ENCODE measurements at places on chromosomes 3 and 15. TPM values are rescaled to one million over a fixed set of nuclear protein-coding genes. Genes with fewer than 3 reads are reported as not detected.

DNA sequence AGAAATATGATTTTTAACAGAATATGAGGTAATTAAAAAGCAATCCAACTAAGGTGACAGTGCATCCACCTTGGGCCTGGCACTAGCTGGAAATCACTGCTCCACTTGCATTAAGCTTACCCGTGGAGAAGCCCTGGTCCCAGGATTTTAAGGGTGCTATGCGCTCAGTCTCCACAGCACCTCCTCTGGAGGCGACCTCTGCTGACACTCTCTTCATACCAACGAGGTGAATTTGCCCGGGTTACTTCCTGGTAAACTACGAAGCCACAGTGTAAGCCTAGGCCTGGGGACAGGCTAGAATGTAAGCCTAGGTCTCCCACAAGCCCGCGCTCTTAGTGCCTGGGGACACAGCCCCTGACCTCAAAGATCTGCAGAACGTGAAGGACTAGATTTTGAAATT is 793 bp downstream of the APOD start:
- no peak for DNase-seq

DNA sequence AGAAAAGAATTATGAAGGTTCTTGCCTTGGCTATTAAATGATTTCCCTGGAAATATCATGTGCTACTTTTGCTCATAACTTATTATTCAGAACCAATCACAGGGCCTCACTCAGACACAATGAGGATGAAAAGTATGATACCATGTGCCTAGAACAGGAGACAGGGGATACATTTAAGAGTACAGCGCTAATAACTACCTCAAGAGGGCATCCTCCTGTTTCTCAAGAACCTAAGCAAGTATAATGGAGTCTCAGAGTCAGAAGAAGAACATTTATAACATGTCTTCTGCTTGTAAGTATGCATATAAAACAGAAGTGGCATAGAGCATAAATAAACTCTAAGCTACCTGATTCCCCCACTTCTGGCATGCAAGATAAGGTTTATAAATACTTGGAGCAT is 125.4 kb upstream of the MME start:
- DNase-seq, result no peak

DNA sequence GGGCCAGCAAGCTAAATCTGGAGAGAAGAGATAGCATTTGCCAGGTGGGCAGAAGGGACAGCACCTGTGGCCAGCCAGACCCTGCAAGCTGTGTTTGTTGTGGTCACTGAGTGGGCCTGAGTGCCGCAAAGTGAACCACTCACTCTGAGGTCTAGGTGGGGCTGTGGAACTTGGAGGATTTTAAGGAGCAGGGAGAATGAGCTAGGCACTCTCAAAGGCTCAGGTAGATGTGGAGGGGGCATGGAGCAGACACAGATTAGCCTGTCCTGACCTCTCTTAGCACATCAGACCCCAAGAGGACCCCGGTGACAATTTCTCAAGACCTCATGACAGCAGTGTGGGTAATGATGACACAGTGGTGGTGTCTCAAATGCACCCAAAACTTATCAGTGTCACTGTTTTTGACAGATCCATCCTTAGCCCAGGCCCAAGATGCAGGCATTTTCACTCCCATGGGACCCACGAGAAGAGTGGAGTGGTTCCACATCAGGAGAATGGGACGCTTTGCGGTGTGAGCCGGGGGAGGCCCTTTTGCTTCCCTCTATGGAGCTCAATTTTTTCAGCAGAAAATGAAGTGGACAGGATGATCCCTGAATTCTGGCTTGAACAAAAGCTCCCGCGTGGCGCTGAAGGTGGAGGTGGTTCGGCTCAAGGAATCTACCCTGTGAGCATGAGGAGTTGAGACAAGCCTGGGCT is 43.8 kb upstream of the TLE3 start:
- no peak for DNase-seq

DNA sequence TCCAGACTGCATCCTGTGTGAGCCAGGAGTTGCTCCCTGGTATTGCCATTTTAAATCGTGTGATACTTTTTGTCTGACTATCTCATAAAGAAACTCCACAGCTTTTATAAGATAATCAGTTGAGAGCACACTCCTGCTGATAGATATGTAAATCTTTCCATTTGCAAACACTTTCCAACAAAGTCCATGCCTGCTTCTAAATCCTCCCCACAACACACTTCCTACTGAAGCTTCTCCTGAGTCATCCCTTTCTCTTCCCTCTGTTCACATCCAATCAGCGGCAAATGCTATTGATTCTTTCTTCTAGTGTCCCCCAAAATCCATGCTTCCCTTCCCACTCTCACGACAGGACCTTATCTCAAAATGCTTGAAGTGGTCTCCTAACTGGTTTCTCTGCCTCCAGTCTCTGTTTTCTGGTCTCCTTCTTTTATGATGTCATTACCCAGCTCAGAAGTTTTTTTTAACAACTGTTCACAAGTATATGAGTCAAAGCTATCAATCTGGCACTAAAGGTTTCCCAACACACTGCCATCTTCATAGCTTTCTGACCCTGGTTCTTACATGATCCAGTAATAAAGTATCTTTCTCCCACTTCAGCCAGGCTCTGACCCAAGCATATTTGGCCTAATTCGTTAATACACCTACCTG is 4.5 kb upstream of the WWTR1 start:
- DNase-seq, result no peak

DNA sequence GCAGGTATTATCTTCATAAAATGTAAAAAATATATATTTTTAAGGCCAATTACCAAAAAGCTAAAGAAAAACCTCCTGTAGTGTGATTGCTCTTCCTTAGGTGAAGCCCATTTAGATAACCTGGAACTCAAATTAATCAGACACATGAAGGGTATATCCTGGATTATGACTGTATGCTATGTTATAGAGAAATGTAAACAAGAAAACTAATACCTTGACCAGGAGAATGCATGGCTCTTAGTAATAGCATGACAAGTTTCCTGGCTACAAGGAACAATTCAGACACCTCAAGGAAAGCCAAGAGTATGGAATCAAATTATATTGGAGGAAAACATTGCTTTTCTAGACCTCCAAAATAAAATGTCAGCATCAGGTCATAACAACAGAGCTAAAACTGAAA is 14.0 kb upstream of the CFAP161 start:
- DNase-seq, result no peak

- DNase-seq, result no peak
Measured at GRCh38 chr3:119388577-119388976, 74.8 kb downstream of the TMEM39A start.

DNA sequence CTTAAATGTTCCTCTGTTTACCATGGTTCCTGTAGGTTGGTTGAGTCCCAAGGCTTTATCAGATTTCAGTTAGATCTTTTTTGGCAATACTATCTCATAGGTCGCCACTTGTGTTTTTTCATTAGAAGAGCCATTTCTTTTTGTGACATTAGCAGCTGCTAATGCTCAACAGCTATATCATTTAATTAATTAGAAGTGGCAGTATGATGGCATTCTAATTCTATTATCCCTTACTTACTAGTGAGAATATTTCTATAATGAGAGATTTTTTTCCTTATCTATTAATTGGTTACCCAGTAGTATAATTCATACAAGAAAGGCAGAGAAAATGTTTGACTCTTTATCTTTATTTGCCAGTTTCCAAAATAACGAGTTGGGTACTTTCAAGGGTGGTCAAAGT is 25.2 kb downstream of the FRMD4B start:
- no peak for DNase-seq

DNA sequence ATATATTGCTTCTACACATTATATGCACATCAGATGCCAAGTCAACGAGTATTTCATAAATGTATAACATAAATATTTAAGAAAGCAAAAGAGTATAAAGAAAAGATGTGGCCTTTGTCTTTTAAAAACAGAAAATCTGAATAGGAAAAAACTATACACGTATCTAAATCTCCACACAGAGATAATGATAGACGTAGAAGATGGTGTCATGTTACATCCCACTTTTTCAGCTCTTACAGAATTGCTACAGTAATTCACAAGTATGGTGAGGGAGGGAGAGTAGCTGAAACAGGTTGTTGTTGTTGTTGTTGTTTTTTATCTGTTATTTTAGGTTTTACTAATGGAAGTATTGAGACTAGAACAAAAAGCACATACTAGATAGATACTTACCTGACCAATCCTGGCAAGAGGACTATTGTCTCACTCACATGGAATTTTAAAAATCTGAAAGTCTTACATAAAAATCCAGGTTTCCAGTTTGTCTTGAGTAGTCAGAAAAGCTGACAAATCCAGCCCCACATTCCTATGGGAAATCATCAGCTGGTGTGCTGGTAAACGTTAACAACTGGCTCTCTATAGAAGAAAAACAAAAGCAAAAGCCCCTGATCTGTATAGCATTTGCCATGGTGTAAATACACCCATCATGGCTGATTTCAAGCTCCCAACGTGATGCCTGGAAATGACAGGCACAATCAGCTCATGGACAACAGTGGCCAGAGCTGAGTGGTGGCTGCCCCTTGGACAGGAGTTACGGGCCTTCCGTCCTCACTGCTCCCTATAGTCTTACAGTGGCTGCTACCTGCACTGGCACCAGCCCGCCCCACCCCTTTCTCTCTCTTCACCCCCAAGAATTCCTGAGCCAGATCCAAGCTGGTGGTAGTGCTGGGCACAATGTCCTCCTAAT is 47.4 kb upstream of the VGLL4 start:
- no peak for DNase-seq

GRCh38 chr3:64056606-64057180 is 33.4 kb upstream of the PSMD6 start:
- DNase-seq, result no peak

DNA sequence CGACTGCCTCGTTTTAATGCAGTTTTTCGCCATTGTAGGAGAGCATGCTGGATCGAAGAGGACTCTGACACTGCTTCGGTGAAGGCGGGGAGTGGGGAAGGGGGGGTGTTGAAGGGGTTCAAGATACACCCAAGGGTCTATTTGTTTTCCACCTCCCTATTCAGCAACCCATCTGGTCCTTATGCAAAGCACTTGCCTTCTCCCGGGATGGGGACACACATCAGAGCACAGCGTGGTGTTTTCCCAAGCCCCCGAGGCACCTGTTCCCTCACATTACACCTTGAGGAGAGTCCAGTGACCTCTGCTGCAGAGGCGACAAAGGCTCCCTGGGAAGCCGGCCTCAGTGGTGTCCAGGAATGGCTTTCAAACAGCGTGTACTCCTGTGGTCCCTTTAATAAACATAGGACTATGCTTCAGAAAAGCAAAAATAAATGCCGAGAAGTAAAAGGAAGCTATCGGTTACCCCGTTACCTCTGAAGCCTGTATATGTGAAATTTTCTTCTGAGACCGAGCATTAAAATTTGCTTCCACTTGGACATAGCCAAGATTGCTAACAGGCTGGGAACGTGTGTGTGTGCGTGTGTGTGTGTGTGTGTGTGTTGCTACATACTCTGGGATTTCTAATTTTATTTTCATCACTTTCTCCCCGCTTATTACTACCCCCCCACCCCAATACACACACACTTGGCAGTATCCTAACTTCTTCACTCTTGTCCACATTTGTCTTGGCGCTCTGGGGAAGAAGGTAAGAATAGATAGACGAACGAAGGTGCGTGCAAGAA is 53.2 kb downstream of the CCDC54 start:
- DNase-seq, result peak; percentile 7

- no peak for DNase-seq
Measured at GRCh38 chr15:32105258-32106241, 75.2 kb downstream of the CHRNA7 start.

Gene ADCY5
- total RNA-seq, result not detected

Gene EIF4E3
- total RNA-seq, result 101 TPM

Gene CIDEC
- total RNA-seq, result not detected

Gene NANOGP8
- not detected for total RNA-seq

Gene EXD1
- total RNA-seq, result not detected

Gene ADAMTS17
- total RNA-seq, result 8.2 TPM

Gene CISH
- total RNA-seq, result 23.4 TPM

Gene ZNF148
- 50.6 TPM for total RNA-seq

Gene LINGO1
- not detected for total RNA-seq
